ENCODE measurements at places on chromosomes 6 and 20.

GRCh38 chr20:39785252-39785917 lies 823.2 kb downstream of the DHX35 start:
- H3K27ac ChIP-seq: no peak overlapping the region
- H3K4me1 ChIP-seq: peaks cover 7% of the 10 kb centered on the region
- H3K4me3 ChIP-seq: no peak overlapping the region

DNA sequence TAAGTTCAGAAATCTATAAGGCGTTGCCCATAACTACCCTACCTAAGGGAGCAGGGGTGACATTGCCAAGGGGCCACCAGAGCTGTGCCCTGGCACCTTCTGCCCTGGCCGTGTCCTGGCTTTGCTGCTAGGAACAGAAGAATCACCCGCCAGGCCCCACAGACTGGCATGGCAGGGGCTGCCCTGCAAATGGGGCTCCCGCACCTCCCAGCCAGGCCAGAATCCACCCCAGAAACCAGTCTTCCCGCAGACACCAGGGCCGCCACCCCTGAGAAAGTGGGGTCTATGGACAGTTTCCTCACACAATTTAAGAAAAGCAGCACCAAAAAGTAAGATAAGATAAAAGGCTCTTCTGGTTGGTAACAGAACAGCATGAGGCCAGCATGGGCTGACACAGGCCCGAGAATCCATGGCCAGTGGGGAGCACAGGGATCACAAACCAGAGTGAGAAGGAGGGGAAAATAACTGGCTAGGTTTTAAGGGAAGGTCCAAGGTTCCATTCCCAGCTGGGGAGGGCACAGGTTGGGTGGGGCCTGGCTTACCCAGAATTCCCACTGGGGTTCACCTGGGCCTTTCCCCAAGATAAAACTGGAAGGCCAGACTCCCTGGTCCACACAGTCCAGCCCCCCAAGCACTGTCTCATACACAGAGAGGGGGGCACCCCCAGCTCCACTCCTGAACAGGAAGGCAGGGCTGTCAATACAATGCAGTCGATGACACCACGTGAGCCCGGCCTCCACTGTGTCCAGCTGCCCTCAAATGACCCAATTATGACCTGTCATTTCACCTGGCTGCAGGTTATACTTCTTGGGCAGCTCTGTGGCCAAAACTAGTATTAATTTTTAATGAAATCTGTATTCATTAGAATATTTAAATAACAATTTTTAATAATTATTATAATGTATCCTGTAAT lies 59.4 kb downstream of the PYGB start:
- H3K4me1 ChIP-seq: peaks cover 36% of the 10 kb centered on the region
- no peaks in the 10 kb centered on the region for H3K27me3 ChIP-seq
- no peak overlapping the region for H3K27ac ChIP-seq
- peaks cover 2% of the 10 kb centered on the region for H3K36me3 ChIP-seq

- no peaks in the 10 kb centered on the region for H3K27me3 ChIP-seq
- DNase-seq: no peak
- H3K27ac ChIP-seq: no peak overlapping the region
- H3K4me1 ChIP-seq: no peaks in the 10 kb centered on the region
- H3K4me3 ChIP-seq: no peak overlapping the region
Observed at GRCh38 chr20:14582855-14583254, 245.4 kb upstream of the FLRT3 start.

- H3K27me3 ChIP-seq: no peaks in the 10 kb centered on the region
- no peak for DNase-seq
- no peak overlapping the region for H3K4me3 ChIP-seq
- H3K27ac ChIP-seq: no peak overlapping the region
- H3K36me3 ChIP-seq: no peaks in the 10 kb centered on the region
Observed at GRCh38 chr6:112266331-112266730, 12.0 kb upstream of the LAMA4 start.

- peaks cover 62% of the 10 kb centered on the region for H3K4me1 ChIP-seq
- H3K36me3 ChIP-seq: no peaks in the 10 kb centered on the region
- DNase-seq: no peak
- peak overlapping the region; percentile 84 for H3K27ac ChIP-seq
Observed at GRCh38 chr6:37840940-37841300, 21.4 kb downstream of the ZFAND3 start.

GRCh38 chr20:21569586-21569985 lies 55.7 kb upstream of the NKX2-2 start:
- no peak for DNase-seq
- no peaks in the 10 kb centered on the region for H3K36me3 ChIP-seq
- no peaks in the 10 kb centered on the region for H3K4me1 ChIP-seq
- H3K27me3 ChIP-seq: peaks cover 42% of the 10 kb centered on the region

Data from chondrocyte (in vitro differentiated cells).